ENCODE measurements at places on chromosomes 2 and 18. TPM values are rescaled to one million over a fixed set of nuclear protein-coding genes. Genes with fewer than 3 reads are reported as not detected.

DLGAP1 gene
- total RNA-seq = 0.34 TPM

CCDC88A gene
- 32.9 TPM for total RNA-seq

RNPEPL1 gene
- total RNA-seq = 7.7 TPM

MRO gene
- 0.09 TPM for total RNA-seq

RAX gene
- total RNA-seq = not detected

HK2 gene
- 20.6 TPM for total RNA-seq

TGIF1 gene
- total RNA-seq = 80.4 TPM

INHA gene
- total RNA-seq = 0.26 TPM

RAB31 gene
- total RNA-seq = 28.8 TPM

ABCB11 gene
- total RNA-seq = under 0.01 TPM

PFN4 gene
- total RNA-seq = 0.43 TPM

CENPA gene
- 1.6 TPM for total RNA-seq

BUB1 gene
- 5.8 TPM for total RNA-seq

WNT6 gene
- not detected for total RNA-seq

SCN2A gene
- 10.9 TPM for total RNA-seq
